Type B pancreatic cell (in vitro differentiated cells): ENCODE measurements at places on chromosomes 2 and 18. TPM values are rescaled to one million over a fixed set of nuclear protein-coding genes. Genes with fewer than 3 reads are reported as not detected.

DNA sequence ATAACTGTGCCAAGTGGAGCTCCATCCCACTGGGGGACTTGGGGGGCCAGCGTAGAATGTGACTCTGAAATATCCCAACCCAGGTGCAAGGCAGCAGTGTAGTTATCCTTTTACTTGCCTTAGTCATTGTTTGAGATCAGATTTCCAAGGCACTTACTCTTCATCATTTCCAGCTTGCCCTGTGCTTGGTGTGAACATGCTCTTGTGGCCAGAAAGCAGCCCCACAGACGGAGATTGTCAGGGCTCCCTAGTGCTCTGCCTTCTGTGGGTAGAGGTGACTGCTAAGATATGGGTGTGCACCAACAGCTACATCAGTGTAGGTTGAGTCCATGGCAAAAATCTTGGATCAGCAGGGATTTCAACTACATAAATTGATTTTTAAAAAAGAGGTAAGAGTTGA is 2010.0 kb upstream of the PIK3C3 start:
- no peak for DNase-seq
- H3K27ac ChIP-seq = no peak overlapping the region
- H3K27me3 ChIP-seq = no peaks in the 10 kb centered on the region
- no peak overlapping the region for H3K4me3 ChIP-seq
- H3K4me1 ChIP-seq = peaks cover 8% of the 10 kb centered on the region

GRCh38 chr2:47119001-47119400 is 36.1 kb downstream of the STPG4 start:
- peaks cover 14% of the 10 kb centered on the region for H3K4me1 ChIP-seq
- no peak overlapping the region for H3K4me3 ChIP-seq
- H3K36me3 ChIP-seq = no peaks in the 10 kb centered on the region
- H3K27ac ChIP-seq = no peak overlapping the region
- no peak for DNase-seq

- peaks cover 5% of the 10 kb centered on the region for H3K27me3 ChIP-seq
- H3K36me3 ChIP-seq = no peaks in the 10 kb centered on the region
- H3K4me3 ChIP-seq = no peak overlapping the region
- DNase-seq = no peak
- H3K27ac ChIP-seq = no peak overlapping the region
Measured at GRCh38 chr2:222973237-222973636, 78.8 kb upstream of the KCNE4 start.

GRCh38 chr2:170685591-170685990 is 29.5 kb upstream of the SP5 start:
- peaks cover 3% of the 10 kb centered on the region for H3K27me3 ChIP-seq
- H3K27ac ChIP-seq = no peak overlapping the region
- no peaks in the 10 kb centered on the region for H3K36me3 ChIP-seq

GRCh38 chr2:129758784-129759471 is 220.5 kb upstream of the RAB6C start:
- H3K27ac ChIP-seq = no peak overlapping the region
- DNase-seq = no peak
- no peaks in the 10 kb centered on the region for H3K36me3 ChIP-seq

- H3K4me1 ChIP-seq = peaks cover 7% of the 10 kb centered on the region
- no peaks in the 10 kb centered on the region for H3K36me3 ChIP-seq
Measured at GRCh38 chr2:71156573-71156972, 26.1 kb downstream of the MPHOSPH10 start.

- no peaks in the 10 kb centered on the region for H3K4me1 ChIP-seq
- DNase-seq = no peak
- H3K27me3 ChIP-seq = no peaks in the 10 kb centered on the region
- H3K4me3 ChIP-seq = no peak overlapping the region
- no peaks in the 10 kb centered on the region for H3K36me3 ChIP-seq
- H3K27ac ChIP-seq = no peak overlapping the region
Measured at GRCh38 chr18:43108882-43109281, 6.6 kb downstream of the RIT2 start.

- peak; percentile 78 for DNase-seq
- H3K27ac ChIP-seq = peak overlapping the region; percentile 89
- peaks cover 18% of the 10 kb centered on the region for H3K4me1 ChIP-seq
Measured at GRCh38 chr2:9950521-9951271, 797 bp upstream of the GRHL1 start.

DNA sequence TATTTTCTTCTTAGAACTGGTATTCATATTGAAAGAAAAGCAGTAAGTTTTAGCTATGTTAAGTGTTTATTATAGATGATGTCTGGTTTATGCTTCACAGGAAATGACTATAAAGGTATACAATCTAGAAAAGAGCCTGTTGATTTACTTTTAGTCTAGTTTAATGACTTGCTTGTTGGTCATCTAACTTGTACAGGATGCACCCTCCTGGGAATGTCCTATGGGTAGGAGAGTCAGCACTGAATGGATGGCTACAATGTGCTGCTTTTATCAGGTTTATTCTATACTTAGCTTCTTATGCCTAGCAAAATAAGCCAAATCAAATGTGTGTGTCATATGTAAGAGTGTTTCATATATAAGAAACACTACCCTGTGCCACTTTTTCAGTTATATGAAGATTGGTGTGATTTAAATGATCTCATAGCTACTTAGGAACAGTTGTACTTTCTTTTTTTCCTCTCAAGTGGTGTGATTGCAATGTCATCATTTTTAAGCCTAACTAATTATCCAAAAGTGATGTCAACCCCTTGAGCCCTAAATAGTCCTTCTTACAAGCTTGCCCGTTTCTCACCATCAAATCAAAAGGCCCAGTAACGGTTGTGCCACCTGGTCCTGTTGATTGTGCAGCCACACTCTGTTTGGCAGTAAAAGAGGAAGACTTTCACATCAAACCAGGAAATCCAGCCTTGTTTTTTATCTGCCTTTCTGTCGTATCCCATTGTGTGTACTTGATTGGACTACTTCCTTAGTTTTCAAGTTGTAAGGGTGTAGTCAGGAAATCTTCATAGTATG is 176.0 kb downstream of the DIS3L2 start:
- H3K27me3 ChIP-seq = no peaks in the 10 kb centered on the region
- no peak overlapping the region for H3K4me3 ChIP-seq
- peaks cover 11% of the 10 kb centered on the region for H3K36me3 ChIP-seq
- H3K27ac ChIP-seq = no peak overlapping the region
- no peak for DNase-seq

GRCh38 chr18:3472681-3473544 is 22.9 kb downstream of the TGIF1 start:
- peaks cover 5% of the 10 kb centered on the region for H3K36me3 ChIP-seq
- no peak overlapping the region for H3K4me3 ChIP-seq
- no peak for DNase-seq
- H3K4me1 ChIP-seq = peaks cover 8% of the 10 kb centered on the region

DNA sequence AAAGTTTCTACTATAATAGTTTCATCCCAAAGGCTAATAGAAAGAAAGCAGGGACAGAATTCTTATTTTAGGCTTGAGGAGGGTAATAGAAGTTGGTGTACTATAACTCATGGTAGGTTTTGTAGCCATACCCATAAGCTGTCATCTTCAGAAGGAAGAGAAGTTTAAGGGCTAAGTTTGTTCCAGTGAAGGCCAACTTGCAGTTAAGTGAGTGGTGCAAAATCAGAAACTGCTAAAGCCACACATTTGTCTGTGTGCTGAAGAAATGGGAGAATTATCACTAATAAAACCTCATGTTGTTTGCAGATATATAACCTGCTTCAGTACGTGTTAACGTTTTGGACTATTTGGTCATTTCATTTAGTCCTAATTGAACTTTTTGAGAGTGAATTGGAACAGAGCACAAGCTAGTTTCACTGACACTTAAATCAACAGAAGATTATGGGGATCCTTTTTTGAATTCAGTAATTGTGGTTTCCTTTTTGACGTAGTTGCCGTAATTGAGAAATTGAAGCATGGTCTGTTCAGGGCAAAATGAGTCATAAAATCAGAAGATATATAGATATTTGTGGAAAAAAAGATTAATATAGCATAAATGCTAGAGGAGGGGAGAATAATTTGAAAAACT is 69.1 kb downstream of the PHLPP1 start:
- no peak overlapping the region for H3K4me3 ChIP-seq
- H3K36me3 ChIP-seq = no peaks in the 10 kb centered on the region
- no peak for DNase-seq
- H3K27ac ChIP-seq = no peak overlapping the region

GRCh38 chr2:168686452-168687191 is 115.8 kb upstream of the NOSTRIN start:
- DNase-seq = no peak
- H3K27ac ChIP-seq = no peak overlapping the region
- peaks cover 42% of the 10 kb centered on the region for H3K4me1 ChIP-seq

- no peak overlapping the region for H3K4me3 ChIP-seq
- no peak overlapping the region for H3K27ac ChIP-seq
- no peaks in the 10 kb centered on the region for H3K4me1 ChIP-seq
- DNase-seq = no peak
Measured at GRCh38 chr2:1674276-1674675, 70.0 kb downstream of the PXDN start.

- no peak for DNase-seq
- no peak overlapping the region for H3K4me3 ChIP-seq
- H3K36me3 ChIP-seq = no peaks in the 10 kb centered on the region
- no peaks in the 10 kb centered on the region for H3K4me1 ChIP-seq
Measured at GRCh38 chr18:2192562-2192961, 378.7 kb downstream of the METTL4 start.

DNA sequence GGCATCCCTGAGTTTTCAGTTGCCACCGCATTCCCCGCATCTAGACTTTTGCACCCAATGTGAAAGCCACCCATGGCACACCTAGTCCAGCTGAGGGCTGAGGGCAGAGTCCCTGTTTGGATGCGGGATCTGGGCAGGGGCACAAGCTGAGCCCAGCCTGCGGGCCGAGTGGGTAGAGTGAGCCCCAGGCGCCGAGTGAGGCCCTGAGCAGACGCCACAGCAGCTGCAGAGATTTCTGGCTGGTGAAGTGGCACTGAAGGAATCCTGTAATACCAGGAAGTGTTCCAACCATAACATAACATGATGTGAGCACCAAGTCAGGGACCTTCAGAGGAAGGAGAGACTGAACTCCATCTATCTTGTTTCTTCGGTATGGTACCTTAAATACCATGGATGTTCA is 27.7 kb upstream of the FRZB start:
- no peak overlapping the region for H3K4me3 ChIP-seq
- H3K4me1 ChIP-seq = peaks cover 9% of the 10 kb centered on the region
- no peaks in the 10 kb centered on the region for H3K36me3 ChIP-seq
- no peak for DNase-seq
- H3K27ac ChIP-seq = no peak overlapping the region

DNA sequence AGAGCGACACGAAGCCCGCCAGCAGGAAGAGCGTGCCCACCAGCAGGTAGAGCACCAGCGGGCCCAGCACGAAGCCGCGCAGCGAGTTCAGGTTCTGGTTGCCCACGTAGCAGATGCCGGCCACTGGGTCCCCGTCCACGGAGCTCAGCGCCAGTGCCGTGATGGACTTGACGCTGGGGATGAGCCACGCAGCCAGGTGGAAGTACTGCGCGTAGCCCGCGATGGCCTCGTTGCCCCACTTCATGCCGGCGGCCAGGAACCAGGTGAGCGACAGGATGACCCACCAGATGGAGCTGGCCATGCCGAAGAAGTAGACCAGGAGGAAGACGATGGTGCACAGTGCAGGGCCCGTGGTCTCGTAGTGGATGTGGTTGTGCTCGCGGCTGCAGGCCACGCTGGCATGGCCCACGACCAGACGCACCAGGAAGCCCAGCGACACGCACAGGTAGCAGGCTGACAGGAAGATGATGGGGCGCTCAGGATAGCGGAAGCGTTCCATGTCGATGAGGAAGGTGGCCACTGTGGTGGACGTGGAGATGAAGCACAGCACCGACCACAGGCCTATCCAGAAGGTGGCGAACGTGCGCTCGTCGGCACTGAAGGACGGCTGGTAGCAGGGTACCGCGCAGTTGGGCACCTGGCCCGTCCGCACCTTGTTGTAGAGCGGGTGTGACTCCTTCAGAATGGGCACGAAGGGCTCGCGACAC is 2.1 kb downstream of the FZD5 start:
- peaks cover 66% of the 10 kb centered on the region for H3K27me3 ChIP-seq
- no peak for DNase-seq
- no peaks in the 10 kb centered on the region for H3K36me3 ChIP-seq
- peak overlapping the region; percentile 77 for H3K27ac ChIP-seq

GRCh38 chr18:48991676-48992075 is 40.9 kb upstream of the SMAD7 start:
- H3K36me3 ChIP-seq = no peaks in the 10 kb centered on the region
- H3K27me3 ChIP-seq = peaks cover 5% of the 10 kb centered on the region
- peaks cover 38% of the 10 kb centered on the region for H3K4me1 ChIP-seq
- H3K27ac ChIP-seq = no peak overlapping the region

- no peaks in the 10 kb centered on the region for H3K36me3 ChIP-seq
- H3K4me1 ChIP-seq = no peaks in the 10 kb centered on the region
- H3K27ac ChIP-seq = no peak overlapping the region
- no peak overlapping the region for H3K4me3 ChIP-seq
- DNase-seq = no peak
- H3K27me3 ChIP-seq = no peaks in the 10 kb centered on the region
Measured at GRCh38 chr2:33796511-33796910, 197.4 kb upstream of the FAM98A start.

DNA sequence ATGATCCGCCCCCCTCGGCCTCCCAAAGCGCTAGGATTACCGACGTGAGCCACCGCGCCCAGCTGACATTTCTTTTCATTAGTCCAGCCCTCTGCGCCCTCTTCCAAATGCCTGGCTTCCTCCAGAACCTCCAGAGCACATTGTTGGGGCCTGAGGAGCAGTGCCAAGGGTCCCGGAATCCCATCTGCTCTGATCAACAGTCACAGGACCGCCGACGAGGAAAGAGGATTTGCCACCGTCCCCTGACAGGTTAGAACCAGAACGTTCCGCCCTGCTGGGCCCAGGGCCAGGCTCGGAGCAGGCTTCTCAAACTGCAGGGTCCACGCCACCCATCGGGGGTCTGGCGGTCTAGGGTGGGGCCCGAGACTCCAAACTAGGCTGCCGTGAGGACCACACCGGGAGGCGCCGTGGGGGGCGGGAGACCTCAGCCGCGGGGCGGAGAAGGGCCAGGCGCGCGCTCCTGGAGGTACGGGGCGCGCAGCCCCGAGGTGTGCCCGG is 36.9 kb upstream of the ITM2C start:
- H3K27ac ChIP-seq = no peak overlapping the region
- DNase-seq = no peak

- peaks cover 67% of the 10 kb centered on the region for H3K4me1 ChIP-seq
- H3K4me3 ChIP-seq = no peak overlapping the region
- H3K27ac ChIP-seq = peak overlapping the region; percentile 65
- no peak for DNase-seq
Measured at GRCh38 chr2:152406836-152407161, 71.8 kb downstream of the FMNL2 start.

COPS9 gene
- total RNA-seq = 131 and 156 TPM in 2 replicates

TMEFF2 gene
- 10.7 and 14.0 TPM in 2 replicates for total RNA-seq

GYPC gene
- total RNA-seq = 13.3 and 45.5 TPM in 2 replicates
